Right renal cortex interstitium (tissue), 3 donors: ENCODE measurements at places on chromosomes 13 and 19. TPM values are rescaled to one million over a fixed set of nuclear protein-coding genes. Genes with fewer than 3 reads are reported as not detected.

IGFL1 gene
- not detected for polyA plus RNA-seq

GRCh38 chr13:48876289-48876688, 99.4 kb upstream of the FNDC3A start:
- DNase-seq, result no peak

DNA sequence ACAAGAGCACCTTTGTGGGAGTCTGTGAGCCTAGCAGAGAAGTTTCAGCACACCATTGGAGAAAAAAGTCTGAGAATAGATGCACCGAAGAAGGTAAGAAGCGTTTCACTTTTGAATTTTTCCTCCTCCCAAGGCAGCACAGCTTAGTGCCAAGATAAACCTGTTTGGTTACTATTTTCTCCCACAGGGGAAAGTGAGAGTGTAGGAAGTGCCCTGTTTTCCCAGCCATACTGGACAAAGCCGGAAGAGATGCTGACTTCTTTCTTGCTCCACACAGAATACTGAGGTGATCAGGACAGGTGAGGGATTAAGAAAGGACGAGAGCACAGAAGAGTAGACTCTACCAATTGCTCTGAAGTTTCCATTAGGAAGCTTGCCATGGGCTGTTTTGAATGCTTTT, 1011.0 kb upstream of the MIR17HG start:
- no peak for DNase-seq

- DNase-seq, result no peak
Observed at GRCh38 chr13:112592181-112592580, 4.2 kb upstream of the TUBGCP3 start.

DNA sequence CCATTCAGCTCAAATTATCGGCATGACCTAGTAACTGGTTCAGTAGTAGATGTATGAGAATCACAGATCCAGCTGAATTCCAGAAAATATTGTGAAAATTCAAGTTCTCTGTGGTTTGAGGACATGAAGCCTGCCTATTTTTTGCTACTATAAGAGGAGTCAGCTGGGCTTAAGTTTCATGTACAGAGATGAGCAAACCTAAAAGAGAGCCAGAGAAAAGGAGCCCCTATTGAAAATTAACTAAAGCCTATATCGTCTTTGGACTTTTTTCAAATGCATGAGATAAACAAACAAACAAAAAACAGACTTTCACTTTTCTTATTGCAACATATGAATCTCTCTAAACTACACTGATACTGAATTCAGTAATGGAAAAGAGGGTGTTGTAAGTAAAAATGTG, 106.8 kb upstream of the SPRY2 start:
- no peak for DNase-seq

PDX1 gene
- not detected for polyA plus RNA-seq

LPAR2 gene
- 21.5 TPM for polyA plus RNA-seq

GRCh38 chr13:97653443-97654140, 219.6 kb downstream of the RAP2A start:
- no peak for DNase-seq

GRCh38 chr13:48739386-48739964, 85.7 kb downstream of the CYSLTR2 start:
- DNase-seq, result no peak

TNFRSF19 gene
- 55.0 TPM for polyA plus RNA-seq

DNA sequence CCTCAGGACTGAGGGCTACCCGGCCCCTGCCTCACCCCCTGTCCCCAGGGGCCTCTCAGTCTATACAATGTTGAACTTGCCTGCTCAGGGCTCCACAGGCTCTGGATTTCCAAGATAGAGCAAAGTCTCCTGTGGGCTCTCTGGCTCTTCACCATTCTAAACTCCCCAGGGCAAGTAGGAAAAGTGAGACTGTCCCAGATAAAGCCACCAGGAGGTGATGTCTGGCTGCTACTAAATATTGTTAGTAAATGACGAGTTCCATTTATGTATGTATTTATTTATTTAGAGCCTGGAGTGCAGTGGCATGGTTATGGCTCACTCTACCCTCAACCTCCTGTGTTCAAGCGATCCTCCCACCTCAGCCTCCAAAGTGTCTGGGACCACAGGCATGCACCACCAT, 73.6 kb upstream of the SIAH3 start:
- no peak for DNase-seq

GRCh38 chr19:44657211-44657921, 13.7 kb downstream of the PVR start:
- peak; percentile 51 for DNase-seq

GRCh38 chr13:34409496-34410182, 532.4 kb upstream of the NBEA start:
- DNase-seq, result no peak
